ENCODE measurements at places on chromosomes 12 and 14.
A peak's percentile ranks its signal among the peaks of the same experiment; 100 is the strongest.

DNA sequence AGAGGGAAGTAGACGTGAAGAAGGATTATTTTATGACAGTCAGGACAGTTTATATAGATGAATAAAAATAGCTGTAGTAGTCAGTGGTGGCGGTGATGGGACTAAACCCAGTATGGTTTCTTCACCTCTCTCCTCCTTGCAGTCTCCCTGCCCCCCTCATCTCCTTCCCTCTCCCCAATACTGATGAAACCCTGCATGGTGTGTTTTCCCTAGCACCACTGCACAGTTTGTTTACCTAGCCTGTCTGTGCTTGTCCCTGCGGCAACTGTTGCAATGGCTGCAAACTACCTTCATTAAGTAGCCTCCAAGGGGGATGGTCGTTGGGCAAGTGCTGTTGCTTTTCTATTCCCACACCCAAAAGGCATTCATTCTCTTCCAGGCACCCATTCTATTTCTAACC, 14.7 kb downstream of the PCBP2 start:
- no peak for DNase-seq

- DNase-seq, result no peak
Measured at GRCh38 chr12:26868447-26869103, 35.6 kb upstream of the ITPR2 start.

- DNase-seq, result no peak
Measured at GRCh38 chr12:49895773-49896172, 7.9 kb downstream of the FAIM2 start.

GRCh38 chr14:80627745-80628144, 313.8 kb downstream of the CEP128 start:
- no peak for DNase-seq

- no peak for DNase-seq
Measured at GRCh38 chr12:51932218-51933076, 19.1 kb upstream of the ACVR1B start.

DNA sequence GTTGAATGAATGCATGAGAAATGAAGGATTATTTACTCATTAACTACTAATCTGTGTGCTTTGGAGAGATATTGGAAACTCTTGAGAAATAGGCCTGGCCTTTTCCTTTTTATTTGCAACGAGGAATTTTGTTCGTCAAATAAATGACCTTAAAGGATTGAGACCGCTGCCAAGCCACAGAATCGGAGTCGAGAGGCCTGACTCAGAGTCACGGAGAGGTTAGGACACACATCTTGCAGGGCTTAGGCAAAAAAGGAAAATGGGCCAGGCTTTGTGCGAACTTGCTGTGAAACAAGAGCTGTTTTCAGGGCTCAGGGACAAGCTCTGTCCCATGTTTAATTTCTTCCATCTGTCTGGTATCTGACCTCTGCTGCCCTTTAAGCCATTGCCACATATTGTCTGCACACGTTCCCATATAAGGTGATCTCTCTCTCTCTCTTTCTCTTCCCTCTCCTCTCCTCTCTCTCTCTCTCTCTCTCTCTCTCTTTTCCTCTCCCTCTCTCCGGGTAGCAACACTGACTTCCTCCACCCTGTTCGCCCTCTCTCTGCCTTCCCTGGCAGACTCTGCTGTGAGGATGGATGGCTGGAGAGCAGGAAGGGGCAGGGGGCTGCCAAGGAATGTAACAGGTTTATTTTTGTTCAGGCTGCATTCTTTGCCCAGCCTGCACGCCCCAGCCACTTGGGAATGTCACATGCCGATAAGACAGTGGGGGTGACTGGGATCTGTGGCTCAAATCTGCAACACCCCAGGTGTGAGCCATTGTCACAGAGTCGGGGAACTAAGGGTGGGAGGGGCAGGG, 14.9 kb upstream of the IFT81 start:
- peak; percentile 97 for DNase-seq

Data from AG04450 (cell line).